Iris pigment epithelial cell (primary cell): ENCODE measurements at places on chromosomes 3 and 15.

DNA sequence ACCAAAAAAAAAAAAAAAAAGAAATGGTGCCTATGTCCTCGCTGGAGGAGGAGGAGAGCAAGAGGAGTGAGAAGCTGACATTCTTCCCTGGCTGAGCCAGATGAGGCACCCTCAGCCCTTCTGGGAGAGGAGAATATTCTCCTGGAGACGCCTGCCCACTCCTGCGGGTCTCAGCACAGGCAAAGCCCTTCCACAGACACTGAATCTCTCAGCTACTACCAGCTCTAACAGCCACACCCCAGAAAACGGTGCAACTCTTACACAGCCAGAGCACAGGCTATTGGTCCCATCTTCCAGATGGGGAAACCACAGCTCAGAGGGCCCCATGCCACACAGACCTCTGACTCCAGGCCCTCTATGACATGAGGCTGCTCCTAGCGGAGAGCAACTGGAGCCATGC, 5.7 kb downstream of the RASL12 start:
- DNase-seq, result no peak

DNA sequence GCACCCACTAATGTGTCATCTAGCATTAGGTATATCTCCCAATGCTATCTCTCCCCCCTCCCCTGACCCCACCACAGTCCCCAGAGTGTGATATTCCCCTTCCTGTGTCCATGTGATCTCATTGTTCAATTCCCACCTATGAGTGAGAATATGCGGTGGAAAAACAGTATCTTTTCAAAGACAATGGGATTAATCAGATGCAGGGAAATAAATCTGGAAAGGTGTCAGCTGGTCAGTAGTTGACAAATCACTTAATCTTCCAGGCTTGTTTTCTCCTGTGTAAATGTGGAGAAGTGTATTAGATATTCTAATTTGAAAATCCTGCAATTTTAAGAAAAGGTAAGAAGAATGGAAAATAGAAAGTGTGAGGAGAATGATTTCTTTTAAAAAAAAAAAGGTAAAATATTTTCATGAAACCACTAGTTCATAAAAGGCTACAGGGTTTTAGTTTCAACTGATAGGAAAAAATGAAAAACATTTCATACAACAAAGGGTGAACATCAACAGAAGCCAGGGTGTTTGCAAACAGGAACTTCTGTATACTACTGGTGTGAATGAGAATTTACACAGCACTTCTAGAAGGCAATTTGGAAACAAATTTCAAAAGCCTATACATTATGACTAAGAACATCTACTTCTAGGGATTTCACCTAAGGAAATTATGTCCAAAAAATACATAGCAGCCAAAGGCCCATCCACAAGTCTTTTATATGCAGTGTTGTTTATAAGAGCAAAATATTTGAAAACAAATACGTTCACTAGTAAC, 113.5 kb downstream of the CBLB start:
- DNase-seq, result no peak

DNA sequence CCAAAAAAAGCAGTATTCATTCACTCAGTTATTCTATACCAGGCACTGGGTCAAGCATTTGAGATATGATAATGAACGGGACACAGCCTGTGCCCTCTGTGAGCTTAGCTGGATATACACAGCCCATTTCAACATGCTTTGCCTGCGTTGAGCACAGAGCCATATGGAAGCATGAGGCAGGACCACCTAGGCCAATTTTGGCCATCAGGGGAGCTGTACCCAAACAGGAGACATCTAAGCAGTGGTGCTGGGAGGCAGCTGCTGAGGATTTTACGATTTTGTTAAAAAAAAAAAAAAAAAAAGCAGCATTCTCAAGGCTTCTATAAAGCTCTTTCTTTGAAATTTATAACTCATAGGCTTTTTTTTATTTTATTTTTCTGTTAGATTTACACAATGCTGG, 87.2 kb upstream of the SLC2A2 start:
- DNase-seq, result no peak

DNA sequence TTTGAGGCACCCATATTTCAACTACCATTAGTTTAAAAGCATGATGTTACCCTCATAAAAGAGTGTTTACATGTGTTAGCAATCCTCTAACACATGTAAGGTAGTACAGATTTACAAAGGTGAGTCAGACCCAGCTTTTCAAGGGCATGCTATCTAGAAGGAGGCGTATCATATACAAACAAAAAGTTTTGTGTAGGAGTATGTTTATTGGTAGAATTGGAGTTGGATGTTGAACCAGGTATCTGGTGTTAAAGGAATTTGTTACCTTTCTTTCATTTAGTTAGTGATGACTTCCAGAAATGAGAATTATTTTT, 2.4 kb downstream of the HACD3 start:
- DNase-seq, result peak; percentile 85

DNA sequence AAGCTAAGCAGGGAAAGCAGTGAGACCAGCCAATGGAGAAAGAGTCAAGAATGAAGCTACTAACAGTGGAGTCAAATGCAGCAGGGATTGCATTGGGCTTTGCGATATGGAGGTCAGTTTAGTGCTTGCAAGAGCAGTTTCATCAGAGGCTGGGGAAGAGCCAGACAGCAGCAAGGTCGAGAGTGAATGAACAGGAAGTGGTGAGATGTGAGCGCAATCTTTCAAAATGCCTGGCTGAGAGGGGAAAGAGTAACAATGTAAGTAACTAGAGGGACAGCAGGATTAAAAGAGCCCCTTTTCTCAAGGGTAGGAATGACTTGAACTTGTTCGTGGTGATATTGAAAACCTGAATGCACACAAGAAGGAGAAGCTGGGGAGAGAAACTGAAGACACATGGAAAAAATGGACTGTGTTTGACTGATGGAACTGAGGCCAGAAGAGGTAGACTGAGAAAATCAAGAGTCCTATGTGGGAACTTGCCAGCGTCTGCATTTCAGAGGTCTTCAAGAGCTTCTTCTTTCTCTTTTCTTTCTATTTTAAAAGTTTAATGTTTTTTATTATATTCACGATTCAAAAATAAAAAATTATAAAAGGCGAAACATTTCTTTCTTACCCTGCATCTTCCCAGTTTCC, 30.6 kb upstream of the GPR160 start:
- peak; percentile 95 for DNase-seq

GRCh38 chr3:13544293-13544831, 4.6 kb upstream of the FBLN2 start:
- DNase-seq, result peak; percentile 89

- DNase-seq, result no peak
Observed at GRCh38 chr3:23262766-23263165, 59.6 kb downstream of the UBE2E2 start.

DNA sequence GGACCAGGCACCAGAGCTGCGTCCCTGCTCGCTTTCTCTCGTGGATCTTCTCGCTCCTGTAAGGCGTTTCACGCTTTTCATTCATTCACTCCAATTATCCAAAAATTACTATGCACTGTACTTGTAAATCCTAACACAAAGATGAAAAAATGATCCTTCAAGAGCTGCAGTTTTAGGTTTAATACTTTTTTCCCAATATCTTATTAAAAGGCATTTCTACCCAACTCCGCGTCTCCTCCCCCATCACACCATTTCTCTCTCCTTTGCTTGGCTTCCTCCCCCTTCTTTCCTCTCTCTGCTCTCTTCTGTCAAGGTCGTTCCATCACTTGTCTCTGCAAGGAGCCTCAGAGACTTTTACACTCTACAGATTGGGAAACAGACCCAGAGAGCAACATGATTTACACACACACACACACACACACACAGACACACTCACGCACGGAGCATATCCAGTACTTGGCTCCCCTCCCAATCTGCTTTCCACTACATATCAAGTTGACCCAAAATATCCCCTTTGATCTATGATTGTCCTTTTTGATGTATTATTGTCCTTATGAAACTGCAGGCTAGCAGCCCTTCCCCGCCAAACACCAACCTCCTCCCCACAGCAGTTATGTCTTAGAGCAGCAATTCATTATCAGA, 479 bp upstream of the CLDN1 start:
- DNase-seq, result peak; percentile 37

GRCh38 chr3:174146008-174146407, 713.1 kb upstream of the NAALADL2 start:
- DNase-seq, result no peak
